ENCODE measurements at places on chromosomes 3 and 15. TPM values are rescaled to one million over a fixed set of nuclear protein-coding genes. Genes with fewer than 3 reads are reported as not detected.

DNA sequence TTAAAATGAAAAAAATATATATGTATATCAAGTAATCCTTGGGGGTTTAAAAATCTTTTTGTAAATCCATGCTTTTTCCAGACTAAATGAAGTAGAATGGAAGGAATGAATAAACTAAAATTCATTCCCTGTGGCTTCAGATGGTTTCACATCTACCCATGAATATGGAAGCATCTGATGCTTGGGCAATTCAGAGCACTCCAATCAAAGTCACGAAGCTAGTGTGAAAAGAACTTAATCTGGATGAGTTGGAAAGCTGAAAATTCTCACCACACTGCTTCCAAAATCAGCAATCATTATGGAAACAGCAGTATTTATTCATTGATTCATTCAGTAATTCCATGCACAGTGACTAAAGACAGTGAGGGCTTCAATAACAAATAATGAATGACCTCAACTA is 55.2 kb downstream of the SUMF1 start:
- DNase-seq = no peak

GRCh38 chr3:49349348-49350114 is 8.6 kb downstream of the GPX1 start:
- DNase-seq = no peak

DNA sequence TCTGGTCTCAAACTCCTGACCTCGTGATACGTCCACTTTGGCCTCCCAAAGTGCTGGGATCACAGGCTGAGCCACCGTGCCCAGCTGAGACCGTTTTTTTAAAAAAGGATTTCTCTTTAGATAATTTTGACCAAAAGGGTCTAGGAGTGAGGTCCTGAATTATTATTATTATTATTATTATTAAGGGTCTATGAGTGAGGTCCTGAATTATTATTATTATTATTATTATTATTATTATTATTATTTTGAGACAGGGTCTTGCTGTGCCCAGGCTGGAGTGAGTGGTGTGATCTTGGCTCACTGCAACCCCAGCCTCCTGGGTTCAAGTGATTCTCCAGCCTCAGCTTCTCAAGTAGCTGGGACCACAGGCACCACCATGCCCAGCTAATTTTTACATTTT is 20.6 kb upstream of the ARID3B start:
- no peak for DNase-seq

GRCh38 chr3:114389156-114389555 is 95.3 kb downstream of the TIGIT start:
- DNase-seq = no peak

- DNase-seq = no peak
These were observed 242.2 kb upstream of the AZI2 start for GRCh38 chr3:28590860-28591259.

- no peak for DNase-seq
These were observed 7.2 kb upstream of the MCF2L2 start for GRCh38 chr3:183435661-183436060.

GRCh38 chr3:15217841-15218267 is 11.8 kb downstream of the CAPN7 start:
- no peak for DNase-seq

- DNase-seq = no peak
These were observed 53.0 kb downstream of the DZIP3 start for GRCh38 chr3:108642526-108642925.

DNA sequence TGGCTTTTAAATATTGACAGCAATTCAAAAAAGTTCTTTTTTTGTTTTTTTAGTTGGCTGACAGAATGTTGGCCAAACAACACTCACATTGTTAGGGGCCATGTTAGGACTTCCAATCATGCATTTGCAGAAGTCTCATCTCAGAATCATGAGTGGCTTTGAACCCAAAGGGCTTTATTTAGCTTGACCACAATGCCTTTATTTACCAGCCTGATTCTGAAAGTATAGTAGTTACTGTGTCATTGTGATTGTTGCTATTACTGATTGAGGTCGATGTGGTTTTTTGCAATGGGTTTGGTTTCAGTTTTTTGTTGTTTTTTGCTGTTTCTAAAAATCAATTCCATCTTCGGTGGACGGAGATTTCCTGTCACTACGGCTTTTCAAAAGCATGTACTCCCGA is 7.2 kb downstream of the GLDN start:
- no peak for DNase-seq

DNA sequence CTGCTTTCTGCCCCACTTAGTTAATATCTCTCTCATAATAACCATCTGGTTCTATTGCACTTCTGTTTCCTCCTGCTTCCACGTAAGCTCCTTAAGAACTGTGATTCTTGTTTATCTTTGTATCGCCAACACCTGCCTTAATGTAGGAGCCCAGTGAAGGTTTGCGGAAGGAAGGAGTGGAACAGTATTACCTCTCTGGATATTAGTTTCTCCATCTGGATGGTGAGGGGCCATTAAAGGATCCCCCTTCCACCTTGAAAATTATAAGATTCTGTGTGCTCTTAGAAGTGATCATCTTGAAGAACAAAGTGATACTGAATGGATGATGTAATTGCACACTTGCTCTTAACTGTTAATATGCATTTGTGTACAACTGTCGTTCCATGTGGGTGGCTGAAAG is 2.2 kb downstream of the CHRNA5 start:
- DNase-seq = no peak

DNA sequence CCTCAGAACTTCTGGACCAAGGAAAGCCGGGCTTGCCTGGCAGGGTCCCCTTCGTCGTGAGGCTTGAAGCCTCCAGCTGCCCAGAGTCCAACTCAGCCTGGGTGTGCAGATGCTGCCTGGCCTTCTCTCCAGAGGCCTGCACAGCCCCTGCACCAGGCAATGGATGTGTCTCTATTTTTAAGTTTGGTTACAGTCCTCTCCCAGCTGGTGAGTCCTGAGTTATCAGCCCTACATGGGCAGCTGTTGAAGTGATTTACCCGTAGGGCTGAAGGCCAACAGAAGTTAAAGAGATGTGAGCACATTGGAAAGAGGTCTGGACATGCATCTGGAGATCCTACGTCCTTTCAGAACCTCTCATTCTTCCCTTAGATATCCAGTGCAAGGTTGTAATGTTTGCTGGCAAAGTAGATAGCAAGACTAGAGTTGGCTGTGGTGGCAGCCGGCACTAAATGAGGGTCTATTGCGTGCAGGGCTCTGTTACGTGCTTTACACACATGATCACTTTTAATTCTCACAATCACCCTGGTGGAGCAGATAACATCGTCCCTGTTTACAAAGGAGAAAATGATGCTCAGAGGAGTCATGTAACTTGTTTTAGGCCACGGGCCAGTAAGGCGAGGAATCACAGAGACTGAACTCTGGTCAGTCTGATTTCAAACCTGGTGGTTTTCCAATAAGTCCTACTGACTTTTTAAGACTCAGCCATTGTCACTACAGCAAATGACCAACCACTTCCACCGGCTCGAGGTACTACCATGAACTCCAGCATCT is 9.9 kb downstream of the FYCO1 start:
- DNase-seq = no peak

The PLA2G4E gene
- total RNA-seq = not detected

The FRMD5 gene
- total RNA-seq = 25.1 TPM

The THSD4 gene
- total RNA-seq = 35.2 TPM

The GOLGA8O gene
- 0.20 TPM for total RNA-seq

The ADAMTSL3 gene
- not detected for total RNA-seq

The MFAP1 gene
- 24.2 TPM for total RNA-seq

The PIK3CB gene
- 16.5 TPM for total RNA-seq

The CLSTN2 gene
- 0.07 TPM for total RNA-seq

The LRRC15 gene
- not detected for total RNA-seq

Measured in pulmonary artery endothelial cell (primary cell).